ENCODE measurements at places on chromosomes 4 and X.

DNA sequence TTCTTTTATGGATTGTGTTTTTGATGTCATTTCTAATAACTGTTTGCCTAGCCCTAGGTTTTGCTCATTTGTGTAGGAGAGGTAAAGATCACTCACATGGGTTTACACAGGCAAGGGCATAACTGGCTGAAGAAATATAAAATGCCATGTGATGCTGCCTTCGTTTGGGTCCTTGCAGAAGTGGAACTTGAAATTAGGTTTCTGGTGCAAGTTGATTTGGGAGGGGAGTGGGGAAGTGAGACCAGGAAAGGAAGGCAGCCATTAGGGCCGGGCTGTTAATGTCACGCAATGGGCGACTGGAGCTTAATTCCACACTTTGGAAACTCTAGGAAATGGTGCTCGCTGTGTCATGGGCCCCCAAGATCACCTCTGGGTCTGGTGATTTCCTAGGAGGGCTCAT is 14.5 kb downstream of the CLCN4 start:
- DNase-seq: no peak

DNA sequence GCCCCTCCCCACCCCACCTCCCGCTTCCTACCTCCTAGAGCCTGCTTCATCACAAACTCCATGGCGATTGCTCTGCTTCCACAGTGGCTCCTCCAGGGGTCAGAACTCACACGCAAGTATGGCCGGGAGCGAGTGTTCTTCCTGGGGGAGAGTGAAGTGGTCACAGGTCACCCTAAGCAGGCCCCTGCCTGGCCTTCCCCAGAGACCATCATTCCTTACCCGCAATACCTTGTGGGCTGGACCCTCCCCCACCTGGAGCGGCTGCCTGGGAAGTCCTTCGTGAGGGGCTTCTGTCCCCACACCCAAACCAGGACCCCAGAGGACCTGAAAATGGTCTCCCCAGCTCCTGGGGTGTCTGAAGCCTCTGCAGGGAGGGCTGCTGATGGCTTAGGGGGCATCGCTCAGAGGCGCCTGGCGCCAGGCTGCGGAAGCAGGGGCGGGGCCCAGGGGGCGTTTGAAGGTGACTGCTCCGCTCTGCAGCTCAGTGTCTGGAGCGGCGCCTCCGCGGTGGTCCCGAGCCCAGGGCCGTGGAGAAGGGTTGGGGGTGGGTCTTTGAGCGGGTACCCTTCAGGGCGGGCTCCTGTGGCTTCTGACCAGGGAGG is 1.4 kb downstream of the CPLX1 start:
- DNase-seq: no peak

DNA sequence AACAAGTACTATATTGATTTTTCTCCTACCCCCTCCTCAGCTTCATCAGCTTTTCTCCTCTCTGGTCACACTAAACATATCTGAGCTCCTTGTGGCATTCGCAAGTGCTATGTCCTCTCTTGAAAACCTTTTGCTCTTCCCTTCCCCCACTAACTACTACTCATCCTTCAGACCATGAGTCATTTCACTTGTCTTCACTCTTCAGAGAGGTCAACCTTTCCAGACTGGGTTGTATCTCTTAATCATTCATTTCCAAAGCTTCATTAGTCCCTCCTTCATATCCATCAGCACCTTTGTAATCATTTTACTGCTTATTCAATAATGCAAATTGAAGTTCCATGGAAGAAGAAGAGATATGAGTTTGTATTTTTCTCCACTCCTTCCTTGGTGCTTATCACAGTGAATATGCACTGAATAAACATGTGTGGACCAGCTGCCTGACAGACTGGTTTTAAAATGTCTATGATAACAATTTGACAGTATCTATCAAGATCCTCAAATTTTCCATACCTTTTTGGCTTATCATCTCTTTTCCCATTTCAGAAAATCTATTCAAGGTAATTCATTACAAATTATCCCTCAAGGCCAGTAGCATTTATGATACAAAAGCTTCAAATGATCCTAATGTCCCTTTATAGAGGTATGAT is 28.4 kb downstream of the DDX60L start:
- DNase-seq: no peak

GRCh38 chrX:24886916-24887315 is 128.8 kb downstream of the ARX start:
- DNase-seq: no peak

DNA sequence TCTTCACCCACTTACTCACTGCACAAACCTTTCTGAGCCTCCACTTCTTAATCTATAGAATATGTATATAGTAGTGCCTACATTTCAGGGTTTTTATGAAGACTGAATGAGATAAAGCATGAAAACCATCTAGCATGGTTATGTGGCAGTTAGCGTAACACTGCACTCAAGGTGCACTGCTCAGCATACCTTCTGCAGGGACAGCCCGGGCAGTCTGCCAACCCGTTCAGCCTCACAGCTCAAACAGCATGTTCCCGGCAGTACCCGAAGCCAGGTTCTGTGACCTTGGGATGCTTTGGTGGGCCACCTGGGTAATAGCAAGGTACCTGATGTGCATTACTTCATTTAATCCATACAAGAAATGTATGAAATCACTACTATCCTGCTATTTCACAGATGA is 81.4 kb downstream of the DOCK11 start:
- DNase-seq: no peak

GRCh38 chr4:140807491-140808252 is 51.5 kb upstream of the TBC1D9 start:
- DNase-seq: no peak

GRCh38 chr4:141432000-141432712 is 204.2 kb upstream of the IL15 start:
- DNase-seq: no peak

DNA sequence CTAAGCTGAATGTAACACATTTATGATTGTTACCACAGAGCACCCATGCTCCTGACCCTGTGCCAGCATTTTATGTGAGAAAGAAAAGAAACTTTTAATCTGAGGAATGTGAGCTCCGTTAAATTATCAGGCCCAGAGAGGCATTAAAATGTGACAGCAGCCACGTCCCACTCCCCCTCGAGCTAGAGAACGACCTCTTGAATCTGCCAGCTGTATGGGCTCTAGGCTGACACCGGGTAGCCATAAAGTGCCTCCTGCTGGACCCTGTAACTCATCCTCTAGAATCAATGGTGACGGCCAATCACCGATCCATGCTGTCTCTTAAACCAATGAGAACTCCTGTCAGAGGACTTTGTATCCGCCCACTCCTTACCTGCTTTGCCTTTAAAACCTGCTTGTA is 110.2 kb upstream of the ADRA2C start:
- no peak for DNase-seq

DNA sequence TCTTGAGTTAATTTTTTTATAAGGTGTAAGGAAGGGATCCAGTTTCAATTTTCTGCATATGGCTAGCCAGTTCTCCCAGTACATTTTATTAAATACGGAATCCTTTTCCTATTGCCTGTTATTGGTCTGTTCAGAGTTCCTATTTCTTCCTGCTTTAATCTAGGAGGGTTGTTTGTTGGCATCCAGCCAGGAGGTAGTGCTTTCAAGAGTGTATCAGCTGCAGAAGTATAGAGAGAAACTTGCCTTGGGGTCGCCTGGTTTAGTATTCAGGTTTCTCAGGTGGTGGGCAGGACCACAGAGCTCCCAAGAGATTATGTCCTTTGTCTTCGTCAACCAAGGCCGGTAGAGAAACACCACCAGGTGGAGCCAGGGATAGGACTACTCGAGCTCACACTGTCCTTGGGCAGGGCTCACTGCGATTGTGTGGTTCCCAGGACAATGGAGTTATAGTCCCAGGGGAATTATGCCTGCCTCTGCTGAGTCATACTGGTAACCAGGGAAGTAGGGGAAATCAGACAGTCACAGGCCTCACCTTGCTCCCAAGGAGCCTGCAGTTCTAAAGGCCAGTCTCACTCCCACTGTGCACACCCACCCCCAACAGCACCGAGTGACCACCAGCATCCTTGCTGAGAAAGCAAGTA is 168.1 kb downstream of the VSIG4 start:
- DNase-seq: no peak

GRCh38 chr4:98544818-98545414 is 113.5 kb downstream of the TSPAN5 start:
- DNase-seq: no peak
